ENCODE measurements at places on chromosomes 2 and 18. TPM values are rescaled to one million over a fixed set of nuclear protein-coding genes. Genes with fewer than 3 reads are reported as not detected.

DNA sequence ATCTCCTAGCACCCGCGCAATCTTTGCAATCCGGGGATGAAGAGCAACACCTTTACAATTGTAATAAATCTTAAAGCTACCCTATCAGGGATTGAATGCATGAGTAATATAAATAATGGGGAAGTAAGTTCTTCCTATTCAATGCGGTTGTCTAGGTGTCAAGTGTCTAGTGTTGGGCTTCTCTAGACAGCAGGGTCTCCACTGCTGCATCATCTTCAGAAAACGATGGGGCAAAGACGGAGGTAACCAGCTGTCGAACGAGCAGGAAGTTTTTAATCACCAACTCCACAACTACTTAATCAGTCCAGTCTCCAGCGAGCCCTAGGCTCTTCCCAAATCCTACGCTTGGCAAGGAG is 573 bp downstream of the STAM2 start:
- H3K4me1 ChIP-seq: peaks cover 26% of the 10 kb centered on the region
- DNase-seq: no peak
- peak overlapping the region; percentile 65 for H3K4me3 ChIP-seq
- peak overlapping the region; percentile 96 for H3K27ac ChIP-seq

GRCh38 chr18:54871231-54871630 is 43.0 kb downstream of the RAB27B start:
- H3K4me1 ChIP-seq: no peaks in the 10 kb centered on the region
- DNase-seq: no peak
- no peaks in the 10 kb centered on the region for H3K36me3 ChIP-seq
- H3K4me3 ChIP-seq: no peak overlapping the region

DNA sequence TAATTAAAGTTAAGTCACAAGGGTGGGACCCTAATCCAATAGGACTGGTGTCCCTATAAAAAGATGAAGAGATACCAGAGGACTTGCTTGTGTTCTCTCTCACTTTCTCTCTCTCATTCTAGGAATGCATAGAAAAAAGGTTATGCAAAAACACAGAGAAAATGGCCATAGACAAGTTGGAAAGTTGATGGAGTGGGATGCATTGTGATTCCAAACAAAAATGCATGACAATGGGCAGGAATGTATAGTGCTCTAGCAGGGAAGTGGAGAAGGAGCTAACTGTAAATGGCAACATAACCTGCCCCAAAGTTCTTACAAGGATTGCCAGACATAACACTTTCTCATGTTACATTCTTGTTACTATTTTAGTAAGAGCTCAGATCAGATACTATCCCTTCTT is 301.6 kb upstream of the LRATD1 start:
- H3K4me3 ChIP-seq: no peak overlapping the region
- no peaks in the 10 kb centered on the region for H3K4me1 ChIP-seq
- no peak overlapping the region for H3K27ac ChIP-seq
- no peaks in the 10 kb centered on the region for H3K27me3 ChIP-seq
- no peak for DNase-seq

DNA sequence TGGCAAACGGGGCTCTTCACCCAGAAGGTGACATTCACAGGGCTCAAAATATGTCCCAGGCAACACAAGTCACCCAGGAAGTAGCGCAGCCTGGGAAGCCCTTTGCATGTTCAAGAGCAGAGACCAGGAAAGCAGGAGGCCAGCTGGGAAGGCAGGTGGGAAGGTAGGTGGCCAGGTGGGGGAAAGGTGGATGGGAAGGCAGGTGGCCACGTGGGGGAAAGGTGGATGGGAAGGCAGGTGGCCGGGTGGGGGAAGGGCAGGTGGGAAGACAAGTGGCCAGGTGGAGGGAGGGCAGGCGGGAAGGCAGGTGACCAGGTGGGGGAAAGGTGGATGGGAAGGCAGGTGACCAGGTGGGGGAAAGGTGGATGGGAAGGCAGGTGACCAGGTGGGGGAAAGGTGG is 102.7 kb downstream of the ZNF516 start:
- no peaks in the 10 kb centered on the region for H3K27me3 ChIP-seq
- no peak overlapping the region for H3K27ac ChIP-seq
- H3K36me3 ChIP-seq: no peaks in the 10 kb centered on the region
- H3K4me3 ChIP-seq: no peak overlapping the region
- peak; percentile 33 for DNase-seq

GRCh38 chr2:206978746-206979145 is 39.4 kb downstream of the CPO start:
- no peaks in the 10 kb centered on the region for H3K4me1 ChIP-seq
- DNase-seq: no peak
- no peaks in the 10 kb centered on the region for H3K36me3 ChIP-seq
- no peaks in the 10 kb centered on the region for H3K27me3 ChIP-seq
- no peak overlapping the region for H3K27ac ChIP-seq

DNA sequence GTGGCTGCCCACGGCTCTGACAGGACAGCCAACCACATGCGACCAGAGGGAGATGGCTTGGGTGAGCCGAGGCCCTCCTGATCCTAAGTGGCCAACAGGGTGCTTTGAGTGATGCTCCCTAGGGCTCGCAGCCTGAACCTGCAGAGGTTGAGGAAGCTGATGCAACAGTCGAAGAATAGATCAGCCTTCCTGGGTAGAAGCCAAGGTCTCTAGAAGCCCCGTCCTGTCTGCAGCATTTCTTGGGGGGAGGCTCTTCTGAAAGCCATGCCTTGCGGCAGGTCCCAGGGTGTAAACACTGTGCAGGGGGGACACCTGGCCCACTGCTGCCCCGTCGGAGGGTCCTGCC is 136.4 kb downstream of the HDAC4 start:
- H3K4me1 ChIP-seq: peaks cover 44% of the 10 kb centered on the region
- no peak overlapping the region for H3K4me3 ChIP-seq
- no peaks in the 10 kb centered on the region for H3K36me3 ChIP-seq
- no peaks in the 10 kb centered on the region for H3K27me3 ChIP-seq
- peak overlapping the region; percentile 59 for H3K27ac ChIP-seq

- no peak overlapping the region for H3K27ac ChIP-seq
- no peak for DNase-seq
- no peaks in the 10 kb centered on the region for H3K27me3 ChIP-seq
- H3K4me1 ChIP-seq: no peaks in the 10 kb centered on the region
- no peaks in the 10 kb centered on the region for H3K36me3 ChIP-seq
Measured at GRCh38 chr2:15155959-15156574, 405.1 kb downstream of the NBAS start.

- H3K27me3 ChIP-seq: no peaks in the 10 kb centered on the region
- no peak overlapping the region for H3K27ac ChIP-seq
- H3K36me3 ChIP-seq: no peaks in the 10 kb centered on the region
- no peak overlapping the region for H3K4me3 ChIP-seq
- no peak for DNase-seq
- no peaks in the 10 kb centered on the region for H3K4me1 ChIP-seq
Measured at GRCh38 chr2:92074549-92074898, 2796.7 kb upstream of the TEKT4 start.

DNA sequence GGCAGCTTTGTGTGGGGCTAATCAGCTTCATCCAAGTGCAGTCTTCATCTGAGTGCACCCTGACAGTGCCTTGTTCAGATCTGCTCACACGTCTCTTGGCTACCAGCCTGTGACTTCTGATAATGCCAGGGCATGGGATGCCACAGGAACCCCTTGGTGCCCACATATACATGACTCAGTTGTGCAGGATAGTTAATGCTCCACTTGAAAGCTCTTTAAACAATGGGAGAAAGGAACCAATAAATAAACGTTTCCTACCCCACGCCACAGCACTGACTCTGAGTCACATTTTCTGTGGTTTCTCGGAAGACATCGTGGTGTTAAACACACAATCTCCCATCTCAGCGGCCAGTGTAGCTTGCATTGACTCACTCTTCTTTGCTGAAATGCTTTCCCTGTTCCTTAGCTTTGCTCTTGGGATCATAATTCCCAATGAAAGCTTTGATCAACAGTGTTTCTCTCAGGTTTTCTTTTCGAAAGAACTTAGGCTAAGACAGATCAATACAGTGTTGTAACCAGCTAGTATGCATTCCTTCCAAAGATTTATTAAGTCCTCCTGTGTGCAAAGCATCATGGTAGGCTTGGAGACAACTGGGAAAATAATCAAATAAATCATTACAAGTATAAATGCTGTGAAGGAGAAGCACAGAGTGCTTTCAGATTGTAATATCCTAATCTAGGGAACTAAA is 142.0 kb downstream of the COPS8 start:
- DNase-seq: no peak
- H3K36me3 ChIP-seq: no peaks in the 10 kb centered on the region

DNA sequence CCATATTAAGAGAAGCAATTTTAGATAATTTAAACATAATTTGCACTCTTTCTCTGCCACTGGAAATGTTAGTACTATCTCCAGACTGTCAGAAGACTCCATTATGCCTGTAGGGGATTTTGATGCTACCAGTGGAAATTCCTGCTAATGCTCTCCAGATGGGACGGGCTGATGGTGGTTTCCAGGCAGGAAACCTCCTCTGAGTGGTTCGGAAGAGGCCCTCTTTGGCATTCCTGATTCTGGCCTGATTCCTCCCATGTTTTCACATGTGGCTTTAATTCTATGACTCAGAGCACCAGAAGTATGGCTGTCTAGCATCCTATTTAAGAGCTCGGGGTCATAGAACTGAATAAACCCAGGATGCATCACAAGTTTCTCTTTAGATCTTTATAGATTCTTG is 70.9 kb upstream of the ST6GAL2 start:
- H3K27me3 ChIP-seq: no peaks in the 10 kb centered on the region
- no peak for DNase-seq
- H3K4me3 ChIP-seq: no peak overlapping the region
- H3K27ac ChIP-seq: no peak overlapping the region
- no peaks in the 10 kb centered on the region for H3K36me3 ChIP-seq

GRCh38 chr2:120350080-120350479 is 4.1 kb downstream of the INHBB start:
- no peak for DNase-seq
- no peaks in the 10 kb centered on the region for H3K27me3 ChIP-seq
- peaks cover 15% of the 10 kb centered on the region for H3K4me1 ChIP-seq

GRCh38 chr2:220273082-220273481 is 645.7 kb downstream of the SLC4A3 start:
- H3K4me3 ChIP-seq: no peak overlapping the region
- DNase-seq: no peak
- no peaks in the 10 kb centered on the region for H3K36me3 ChIP-seq
- no peaks in the 10 kb centered on the region for H3K4me1 ChIP-seq
- H3K27ac ChIP-seq: no peak overlapping the region

GRCh38 chr2:152580714-152581113 is 136.5 kb downstream of the PRPF40A start:
- H3K36me3 ChIP-seq: no peaks in the 10 kb centered on the region
- no peaks in the 10 kb centered on the region for H3K27me3 ChIP-seq
- H3K4me1 ChIP-seq: peaks cover 27% of the 10 kb centered on the region
- DNase-seq: peak; percentile 29

GRCh38 chr2:66488946-66489345 is 54.0 kb downstream of the MEIS1 start:
- H3K4me1 ChIP-seq: no peaks in the 10 kb centered on the region
- H3K27me3 ChIP-seq: no peaks in the 10 kb centered on the region
- H3K36me3 ChIP-seq: no peaks in the 10 kb centered on the region
- H3K27ac ChIP-seq: no peak overlapping the region

- H3K27me3 ChIP-seq: no peaks in the 10 kb centered on the region
- no peak overlapping the region for H3K4me3 ChIP-seq
- H3K36me3 ChIP-seq: no peaks in the 10 kb centered on the region
- H3K27ac ChIP-seq: peak overlapping the region; percentile 10
- peaks cover 20% of the 10 kb centered on the region for H3K4me1 ChIP-seq
- peak; percentile 42 for DNase-seq
Measured at GRCh38 chr2:173184031-173185004, 108.7 kb downstream of the MAP3K20 start.

- H3K27ac ChIP-seq: no peak overlapping the region
- H3K4me1 ChIP-seq: no peaks in the 10 kb centered on the region
- H3K4me3 ChIP-seq: no peak overlapping the region
- DNase-seq: no peak
- no peaks in the 10 kb centered on the region for H3K27me3 ChIP-seq
Measured at GRCh38 chr2:162581959-162582798, 238.2 kb downstream of the GCA start.

- H3K27me3 ChIP-seq: no peaks in the 10 kb centered on the region
- no peak for DNase-seq
- no peak overlapping the region for H3K27ac ChIP-seq
- no peaks in the 10 kb centered on the region for H3K36me3 ChIP-seq
- no peaks in the 10 kb centered on the region for H3K4me1 ChIP-seq
- H3K4me3 ChIP-seq: no peak overlapping the region
Measured at GRCh38 chr18:53153800-53154199, 813.8 kb downstream of the DCC start.

- no peak for DNase-seq
- H3K4me1 ChIP-seq: no peaks in the 10 kb centered on the region
- no peaks in the 10 kb centered on the region for H3K27me3 ChIP-seq
- no peaks in the 10 kb centered on the region for H3K36me3 ChIP-seq
Measured at GRCh38 chr2:9919512-9919911, 32.0 kb upstream of the GRHL1 start.

DNA sequence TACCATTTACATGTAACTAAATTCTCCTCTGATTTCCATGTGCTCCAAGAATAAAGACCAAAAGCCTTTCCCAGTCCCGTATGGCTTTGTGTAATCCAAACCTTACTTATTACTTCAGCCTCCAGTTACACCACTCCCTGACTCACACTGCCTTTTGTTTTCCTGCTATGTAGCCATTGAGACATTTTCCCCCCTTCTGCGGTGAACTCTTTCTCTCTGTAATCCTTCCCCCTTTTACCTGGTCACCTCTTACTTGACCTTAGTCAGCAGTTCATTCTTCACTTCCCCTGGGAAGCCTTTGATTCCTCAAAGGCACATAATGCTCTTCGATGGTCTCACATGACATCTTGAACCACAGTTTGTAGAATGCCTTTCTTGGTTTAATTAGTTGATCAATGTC is 256.0 kb upstream of the FANCL start:
- H3K27ac ChIP-seq: no peak overlapping the region
- H3K36me3 ChIP-seq: no peaks in the 10 kb centered on the region
- no peak overlapping the region for H3K4me3 ChIP-seq
- DNase-seq: no peak
- H3K4me1 ChIP-seq: no peaks in the 10 kb centered on the region

DNA sequence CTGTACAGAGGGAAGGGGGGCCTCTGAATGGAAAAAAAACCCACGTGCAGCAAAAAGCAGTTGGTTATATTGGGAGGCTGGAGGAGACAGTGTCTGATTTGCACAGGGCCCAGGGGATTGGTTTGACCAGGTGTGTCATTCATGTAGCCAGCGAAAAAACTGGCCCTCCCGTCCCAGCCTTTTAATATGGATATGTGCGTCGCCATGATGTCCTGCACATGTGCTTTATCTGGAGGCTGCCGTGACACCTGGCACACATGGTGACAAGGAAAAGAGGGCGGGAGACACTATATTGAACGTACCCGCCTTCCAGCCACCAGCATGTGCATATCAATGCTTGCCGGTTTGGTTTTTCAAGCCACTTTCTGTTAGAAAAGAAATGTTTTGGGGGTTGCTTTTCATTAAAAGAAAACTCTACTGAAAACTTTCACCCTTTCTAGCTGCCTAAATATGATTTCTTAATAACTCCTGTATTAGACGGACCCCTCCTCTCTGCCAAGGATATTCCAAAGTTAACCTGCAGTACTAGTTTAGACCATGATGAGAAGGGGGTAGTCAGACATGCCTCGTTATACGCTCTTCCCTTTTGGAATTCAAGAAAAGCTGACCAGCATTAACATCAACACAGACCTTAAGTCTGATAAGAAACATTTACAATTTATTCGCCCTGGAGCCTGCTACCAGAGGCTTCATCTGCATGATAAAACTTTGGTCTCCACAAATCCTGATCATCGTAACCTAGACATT is 16.2 kb downstream of the SLC25A52 start:
- H3K36me3 ChIP-seq: no peaks in the 10 kb centered on the region
- no peak for DNase-seq
- H3K4me3 ChIP-seq: no peak overlapping the region
- no peaks in the 10 kb centered on the region for H3K4me1 ChIP-seq
- H3K27ac ChIP-seq: no peak overlapping the region
- H3K27me3 ChIP-seq: no peaks in the 10 kb centered on the region

ATP6V1C2 gene
- total RNA-seq: not detected

SPATA3 gene
- not detected for total RNA-seq

VWA3B gene
- total RNA-seq: not detected

FNDC4 gene
- total RNA-seq: 17.7 TPM

COBLL1 gene
- 70.2 TPM for total RNA-seq

HNMT gene
- total RNA-seq: 48.8 TPM

Measured in thyroid gland (tissue), 4 donors.